NCI-H1092 treated with DMSO at 0.1 percent for 48 hours (cell line): ENCODE measurements at places on chromosomes 7 and 10.

DNA sequence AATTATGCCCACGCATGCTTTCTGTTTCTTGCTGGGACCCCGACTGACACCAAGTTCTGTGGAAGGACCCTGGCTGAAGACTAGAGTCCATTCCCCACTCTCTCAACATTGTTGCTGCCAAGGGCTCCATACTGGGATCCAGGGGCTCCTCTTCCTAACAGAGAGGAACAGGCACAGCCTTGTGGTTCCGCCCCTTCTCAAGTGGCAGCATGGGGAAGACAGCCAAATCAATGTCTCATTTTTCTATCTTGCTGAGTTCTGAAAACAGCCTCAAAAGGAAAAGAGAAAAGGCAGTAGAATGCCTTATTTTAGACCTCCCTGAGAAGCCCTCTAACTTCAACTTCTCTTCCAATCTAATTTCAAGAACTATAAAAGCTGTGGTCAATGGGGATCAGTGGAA lies 23.7 kb upstream of the LAMB1 start:
- no peak for DNase-seq

GRCh38 chr10:110209454-110209925 lies 2.1 kb downstream of the MXI1 start:
- no peak for DNase-seq

- peak; percentile 25 for DNase-seq
These were observed 29.8 kb downstream of the C10orf67 start for GRCh38 chr10:23314835-23315239.

DNA sequence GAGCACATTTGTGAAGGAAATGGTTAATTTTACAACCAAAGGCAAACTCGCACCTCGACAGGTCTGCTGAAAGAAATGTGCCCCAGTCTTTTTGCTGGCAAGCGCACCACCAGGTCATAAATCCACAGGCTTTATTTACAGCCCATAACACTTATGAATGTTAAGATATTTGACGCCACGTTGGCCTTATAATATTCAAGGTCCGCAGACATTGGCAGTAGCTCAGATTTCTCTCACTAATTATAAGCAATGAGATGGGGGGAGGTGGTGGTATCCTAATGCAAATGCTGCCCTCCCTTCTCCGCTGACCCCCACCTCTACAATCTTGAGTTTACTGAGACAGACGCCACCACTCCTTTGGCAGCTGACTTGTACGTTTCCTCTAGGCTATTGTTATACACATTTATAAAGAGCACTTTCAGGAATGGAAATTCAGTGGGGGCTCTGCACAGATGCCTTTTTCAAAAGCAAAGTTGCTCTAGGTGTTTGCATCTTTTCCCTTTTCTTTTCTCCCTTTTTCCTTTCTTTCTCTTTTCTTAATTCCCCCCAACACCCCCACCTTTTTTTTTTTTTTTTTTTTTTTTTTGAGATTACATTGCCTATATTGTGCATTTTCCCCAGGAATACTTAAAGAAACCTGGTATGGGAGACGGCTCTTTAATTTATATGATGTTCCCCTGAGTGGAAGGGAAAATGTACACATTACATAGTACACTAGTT lies 6.7 kb downstream of the TCF7L2 start:
- no peak for DNase-seq

- DNase-seq: no peak
These were observed 107.7 kb downstream of the FAM53B start for GRCh38 chr10:124636271-124636995.

DNA sequence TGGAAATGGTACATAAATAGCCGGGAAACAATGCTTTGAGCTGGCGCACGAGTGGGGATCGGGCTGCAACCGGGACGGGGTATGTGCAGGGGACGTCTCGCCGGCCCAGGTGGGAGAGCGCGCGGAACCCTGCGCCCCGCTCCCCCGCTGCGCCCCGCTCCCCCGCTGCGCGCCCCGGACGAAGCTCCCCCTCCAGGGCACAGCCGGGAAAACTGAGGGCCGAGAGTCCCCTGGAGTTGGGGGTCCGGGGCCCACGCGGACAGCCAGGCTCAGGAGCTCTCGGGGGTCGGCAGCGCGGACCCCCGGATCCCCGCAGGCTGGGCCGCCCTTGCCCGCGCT lies 514 bp downstream of the RADIL start:
- DNase-seq: no peak

DNA sequence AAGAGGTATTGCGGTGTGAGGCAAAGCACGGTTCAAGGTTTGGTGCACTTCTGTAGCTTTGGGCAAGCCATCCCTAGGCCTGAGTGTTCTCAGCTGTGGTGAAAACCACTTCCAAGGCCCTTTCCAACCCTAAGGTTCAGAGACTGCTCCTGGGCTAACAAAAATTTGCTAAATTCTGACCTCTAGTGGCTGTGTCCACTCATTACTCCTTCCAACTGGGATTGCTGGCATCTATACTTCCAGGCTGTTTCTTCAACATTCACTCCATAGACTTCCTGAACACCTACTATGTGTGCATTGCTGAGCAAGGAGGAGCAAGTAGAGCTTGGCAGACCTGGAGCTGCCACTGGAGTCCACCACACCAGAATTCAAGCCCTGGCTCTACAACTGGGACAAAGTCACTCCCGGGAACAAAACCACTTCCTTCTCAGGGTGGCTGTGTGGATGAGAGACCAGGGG lies 29.3 kb upstream of the SH3PXD2A start:
- DNase-seq: peak; percentile 37

- no peak for DNase-seq
These were observed 131.5 kb downstream of the ATE1 start for GRCh38 chr10:121796342-121796741.

DNA sequence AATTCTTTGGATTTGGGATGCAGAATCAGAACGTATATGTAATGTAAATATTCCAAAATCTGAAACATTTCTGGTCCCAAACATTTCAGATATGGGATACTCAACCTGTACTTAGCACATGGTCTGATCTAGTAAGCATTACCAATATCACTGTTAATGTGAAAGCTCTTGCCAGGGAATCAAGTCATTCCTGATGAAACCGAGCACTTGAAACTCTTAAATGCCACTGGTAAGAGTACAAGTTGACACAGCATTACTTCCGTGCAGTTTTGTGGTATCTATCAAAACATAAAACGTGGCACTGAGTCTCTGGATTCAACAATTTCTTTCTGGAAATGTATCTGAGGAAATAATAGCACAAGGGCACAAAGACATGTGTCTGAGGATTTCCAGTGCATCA lies 155.7 kb downstream of the RTKN2 start:
- no peak for DNase-seq

DNA sequence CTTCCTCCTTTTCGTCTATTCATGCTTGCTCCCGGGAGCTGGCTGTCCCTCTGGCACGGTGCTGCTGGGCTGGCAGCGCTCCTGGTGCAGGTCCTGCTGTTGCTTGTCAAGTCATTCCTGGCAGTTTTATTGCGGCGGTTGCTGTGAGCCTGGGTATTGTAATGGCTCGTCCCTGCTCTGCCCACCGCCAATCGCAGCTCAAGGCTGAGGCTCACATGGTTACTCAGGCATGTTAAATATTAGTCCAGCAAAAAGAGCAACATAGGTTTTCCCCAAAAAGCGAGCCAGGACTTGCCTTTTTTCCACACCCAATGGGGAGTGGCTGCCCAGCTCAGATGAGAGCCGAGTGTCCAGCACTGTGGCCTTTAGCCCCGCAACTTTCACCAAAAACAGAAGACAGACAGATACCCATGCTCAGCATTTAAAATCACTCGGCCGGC lies 492.9 kb upstream of the FOXK1 start:
- peak; percentile 56 for DNase-seq

- no peak for DNase-seq
These were observed 69.7 kb downstream of the ZNF365 start for GRCh38 chr10:62443866-62444265.

GRCh38 chr7:18547509-18548187 lies 52.1 kb downstream of the HDAC9 start:
- no peak for DNase-seq

DNA sequence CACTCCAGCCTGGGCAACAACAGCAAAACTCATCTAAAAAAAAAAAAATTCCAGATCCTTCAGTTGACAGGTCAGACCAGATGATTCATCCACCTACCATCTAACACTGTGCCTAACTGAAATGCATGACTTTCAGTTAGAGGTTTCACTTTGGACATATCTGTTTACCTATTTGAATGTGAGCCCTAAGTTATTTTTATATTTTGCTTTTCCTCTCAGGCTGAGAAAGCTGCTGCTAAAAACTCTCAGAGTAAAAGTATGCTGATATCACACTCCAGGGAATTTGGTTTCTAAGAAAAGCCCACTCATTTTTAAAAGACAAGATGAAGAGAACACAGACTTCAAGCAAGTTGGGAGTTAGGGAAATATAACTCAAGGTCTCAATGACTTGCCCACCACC lies 126.0 kb downstream of the SGMS1 start:
- DNase-seq: no peak

GRCh38 chr10:3931224-3931623 lies 146.2 kb upstream of the KLF6 start:
- no peak for DNase-seq

- no peak for DNase-seq
These were observed 87.4 kb upstream of the PIP4K2A start for GRCh38 chr10:22801785-22802184.

DNA sequence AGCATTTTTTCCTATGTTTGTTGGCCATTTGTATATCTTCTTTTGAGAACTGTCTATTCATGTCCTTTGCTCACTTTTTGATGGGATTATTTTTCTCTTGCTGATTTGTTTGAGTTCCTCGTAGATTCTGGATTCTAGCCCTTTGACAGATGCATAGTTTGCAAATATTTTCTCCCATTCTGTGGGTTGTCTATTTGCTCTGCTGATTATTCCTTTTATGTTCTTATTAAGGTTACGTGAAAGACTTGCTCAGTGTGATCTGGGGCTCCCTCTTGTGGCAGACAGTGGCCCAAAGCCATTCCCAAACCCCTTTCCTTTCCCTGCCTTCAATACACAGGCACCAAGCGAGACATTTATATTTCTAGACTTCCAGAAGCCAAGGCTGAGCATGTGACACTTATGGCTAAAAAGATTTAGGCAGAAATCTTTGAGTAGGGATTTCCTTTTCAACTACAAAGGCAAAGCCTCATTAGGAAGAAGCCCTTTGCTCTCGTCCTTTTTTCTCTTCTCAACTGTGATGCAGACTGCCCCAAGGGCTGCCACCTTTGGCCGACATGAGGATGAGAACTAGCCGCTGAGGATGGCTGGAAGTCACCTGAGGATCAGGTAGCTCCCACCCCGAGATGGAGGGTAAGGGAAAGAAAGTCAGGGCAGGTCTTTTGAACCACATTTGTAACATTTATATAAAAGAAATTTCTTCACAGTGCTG lies 23.6 kb downstream of the ST8SIA6 start:
- DNase-seq: peak; percentile 17

DNA sequence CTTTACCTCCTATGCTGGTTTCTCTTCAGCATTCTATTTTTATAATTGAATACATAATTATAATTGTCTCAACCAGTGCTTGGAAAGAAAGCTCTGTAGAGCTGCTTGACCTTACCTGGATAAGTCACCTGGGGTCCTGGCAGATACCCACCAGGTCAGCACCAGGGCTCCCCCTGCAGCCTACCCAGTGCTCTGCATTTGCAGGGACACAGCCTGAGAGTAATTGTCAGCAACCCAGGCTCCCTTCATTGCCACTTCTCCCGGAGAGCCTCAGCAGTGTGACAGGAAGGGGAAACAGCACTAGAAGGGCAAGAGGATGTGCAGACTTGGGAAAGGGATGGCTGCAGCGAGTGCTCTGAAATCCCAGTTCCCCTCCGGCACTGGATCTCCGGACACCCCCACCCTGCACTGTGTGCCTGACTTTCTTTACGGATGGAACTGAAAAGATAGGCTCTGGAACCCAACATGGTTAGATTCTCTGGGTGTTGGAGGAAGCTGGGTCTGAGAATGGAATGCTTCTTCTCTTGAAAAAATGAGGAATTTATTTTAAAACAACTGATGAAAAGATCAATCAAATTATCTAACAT lies 11.4 kb upstream of the PAX4 start:
- peak; percentile 26 for DNase-seq

- peak; percentile 80 for DNase-seq
These were observed 15.0 kb downstream of the CEP41 start for GRCh38 chr7:130425796-130426195.

GRCh38 chr10:35434533-35434932 lies 98.2 kb downstream of the CCNY start:
- DNase-seq: no peak

GRCh38 chr7:29485339-29486190 lies 78.1 kb upstream of the PRR15 start:
- DNase-seq: peak; percentile 64

- DNase-seq: no peak
These were observed 120.0 kb upstream of the PLPP4 start for GRCh38 chr10:120336911-120337540.

- DNase-seq: peak; percentile 0
These were observed 134.7 kb downstream of the ARL5B start for GRCh38 chr10:18793951-18794350.

GRCh38 chr7:23474094-23474828 lies 4.0 kb upstream of the IGF2BP3 start:
- peak; percentile 99 for DNase-seq

GRCh38 chr7:86592185-86592584 lies 51.5 kb upstream of the GRM3 start:
- no peak for DNase-seq

- no peak for DNase-seq
These were observed 59.2 kb upstream of the KCNIP2 start for GRCh38 chr10:101902820-101903145.

DNA sequence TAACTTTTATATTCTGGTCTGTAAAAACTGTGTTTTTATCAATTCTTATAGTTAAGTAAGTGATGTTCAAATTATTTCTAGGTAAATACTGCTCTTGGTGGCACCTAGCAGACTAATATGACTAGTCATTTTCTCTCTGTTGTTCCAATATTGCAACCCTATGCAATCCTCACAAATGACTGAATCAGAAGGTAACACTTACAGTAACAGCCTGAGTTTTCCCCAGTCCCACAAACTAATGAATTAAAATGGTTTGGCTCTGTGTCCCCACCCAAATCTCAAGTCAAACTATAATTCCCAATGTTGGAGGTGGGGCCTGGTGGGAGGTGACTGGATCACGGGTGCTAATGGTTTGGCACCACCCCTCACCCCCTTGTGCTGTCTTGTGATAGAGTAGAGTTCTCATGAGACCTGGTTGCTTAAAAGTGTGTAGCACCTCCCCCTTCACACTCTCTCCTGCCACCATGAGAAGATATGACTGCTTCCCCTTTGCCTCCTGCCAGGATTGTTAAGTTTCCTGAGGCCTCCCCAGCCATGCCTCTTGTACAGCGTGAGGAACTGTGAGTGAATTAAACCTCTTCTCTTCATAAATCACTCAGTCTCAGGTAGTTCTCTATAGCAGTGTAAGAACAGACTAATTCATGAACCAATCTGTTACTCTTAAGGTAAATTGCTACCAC lies 43.5 kb downstream of the MTPN start:
- DNase-seq: no peak

DNA sequence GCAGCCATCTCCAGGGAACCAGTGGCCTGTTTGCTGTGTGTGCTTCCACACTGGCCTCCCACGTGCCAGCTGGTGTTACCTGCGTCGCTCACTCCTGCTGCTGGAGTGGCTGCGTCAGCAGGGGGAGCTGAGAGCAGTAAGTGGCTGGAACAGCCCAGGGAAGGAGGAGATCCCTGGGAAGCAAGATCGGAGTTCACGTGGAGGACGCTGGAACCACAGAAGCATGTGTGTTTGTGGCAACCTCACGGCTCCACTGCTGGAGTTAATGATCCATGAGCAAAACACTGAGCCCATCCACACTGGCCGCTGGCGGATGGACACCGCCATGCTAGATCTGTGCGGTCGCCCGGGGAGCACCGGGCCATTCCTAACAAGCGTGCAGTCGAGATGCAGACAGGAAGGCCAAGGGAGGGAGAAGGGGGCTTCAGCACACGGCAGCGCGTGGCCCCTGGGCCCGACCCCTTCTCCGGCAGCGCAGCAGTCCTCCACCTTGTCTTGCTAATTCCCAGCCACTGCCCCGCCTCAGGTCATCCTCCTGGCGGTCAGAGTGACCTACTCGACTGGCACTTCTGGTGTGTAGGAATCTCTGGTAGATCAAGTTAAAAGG lies 68.5 kb upstream of the EEPD1 start:
- DNase-seq: peak; percentile 50
